Cortex of kidney (tissue), 1 donor: ENCODE measurements at places on chromosomes 7 and 10.

- DNase-seq: no peak
Measured at GRCh38 chr10:98533746-98534445, 87.2 kb upstream of the HPS1 start.

GRCh38 chr7:103124429-103124979 is 24.4 kb downstream of the NAPEPLD start:
- DNase-seq: no peak

- no peak for DNase-seq
Measured at GRCh38 chr10:132575320-132576201, 38.0 kb downstream of the INPP5A start.

DNA sequence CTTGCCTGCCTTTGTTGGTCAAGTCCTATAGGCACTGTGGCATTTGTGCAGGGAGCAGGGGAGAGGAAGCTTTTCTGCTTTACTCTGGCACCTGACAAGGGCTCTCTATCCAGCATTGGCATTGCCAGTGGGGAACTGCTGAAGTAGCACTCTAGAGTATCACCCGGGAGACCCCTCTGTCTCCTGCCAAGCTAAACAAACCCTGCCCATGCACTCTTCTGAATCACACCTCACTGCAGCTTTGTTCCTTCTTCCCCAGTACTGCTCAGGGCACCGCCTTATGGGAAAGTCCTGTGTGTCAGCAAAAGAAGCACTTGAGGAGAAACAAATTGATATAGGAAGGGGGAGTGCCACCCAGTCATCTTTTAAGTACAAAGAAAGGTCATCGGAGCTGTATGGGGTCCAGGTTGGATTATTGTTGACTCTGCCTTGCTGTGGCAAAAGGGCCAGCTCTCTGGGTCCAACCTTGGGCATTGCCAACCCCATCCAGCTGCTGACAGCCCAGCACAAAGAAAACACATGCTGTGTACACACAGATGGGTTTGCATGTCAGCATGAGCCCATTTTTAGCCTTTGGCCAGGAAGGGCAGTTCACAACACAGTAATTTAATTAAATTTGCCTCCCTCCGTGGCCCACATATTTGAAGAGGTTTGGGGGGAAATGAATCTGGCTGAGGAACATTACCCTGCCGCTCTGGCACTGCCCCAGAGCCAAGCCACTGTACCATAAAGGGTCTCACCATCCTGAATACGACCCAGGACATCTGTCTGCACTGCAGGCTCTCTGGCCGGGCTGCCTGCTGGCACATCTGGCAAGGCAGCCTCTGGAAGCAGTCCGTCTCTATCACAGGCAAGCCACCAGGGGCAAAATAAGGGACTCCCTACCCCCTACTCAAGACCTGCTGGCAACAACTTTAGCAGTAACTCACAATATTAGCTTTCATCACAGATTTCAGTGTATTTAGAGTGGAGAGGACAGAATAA is 13.1 kb downstream of the LRRC4 start:
- DNase-seq: no peak

GRCh38 chr10:61992671-61993668 is 91.5 kb downstream of the ARID5B start:
- no peak for DNase-seq

- no peak for DNase-seq
Measured at GRCh38 chr7:2986561-2986960, 57.1 kb downstream of the CARD11 start.

GRCh38 chr10:7428673-7429350 is 18.0 kb upstream of the SFMBT2 start:
- no peak for DNase-seq

- DNase-seq: no peak
Measured at GRCh38 chr7:132511921-132512320, 64.3 kb downstream of the PLXNA4 start.

DNA sequence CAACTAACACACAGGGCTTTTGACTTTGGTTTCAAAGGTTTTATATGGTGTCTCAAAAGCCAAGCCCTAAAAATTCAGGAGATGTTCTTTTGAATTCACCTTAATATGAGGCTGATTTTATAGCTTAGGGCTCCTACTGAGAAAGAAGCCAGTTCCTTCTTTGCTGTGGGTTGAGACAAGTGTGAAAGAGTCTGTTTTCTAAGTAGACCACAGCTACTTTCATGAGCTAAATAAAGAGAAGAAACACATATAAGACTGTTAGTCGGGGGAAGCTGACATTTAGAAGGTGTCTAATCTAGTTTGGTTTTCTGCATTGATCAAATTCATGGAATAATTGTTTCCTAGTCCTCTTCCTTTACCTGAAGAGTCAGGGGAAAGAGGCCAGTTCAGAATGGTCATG is 332.1 kb upstream of the CELF2 start:
- no peak for DNase-seq

DNA sequence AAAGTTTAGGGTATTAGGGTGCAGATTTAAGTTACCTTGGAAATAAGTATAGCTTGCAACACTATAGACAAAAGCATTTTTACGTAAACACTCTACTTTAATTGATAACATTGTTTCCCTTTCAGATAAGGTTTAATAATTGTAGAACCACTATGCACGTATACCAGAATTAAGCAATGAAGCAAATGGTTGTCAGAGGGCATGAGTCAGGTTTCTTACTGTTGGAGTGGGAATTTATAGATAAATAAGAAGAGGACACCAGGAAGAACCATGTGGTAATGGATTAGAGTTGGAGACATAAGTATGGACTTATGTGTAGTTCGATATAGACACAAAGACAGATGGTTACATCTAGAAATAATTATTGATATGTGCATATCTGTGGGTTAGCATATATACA is 355.6 kb downstream of the ETV1 start:
- DNase-seq: no peak

- no peak for DNase-seq
Measured at GRCh38 chr10:62333135-62333889, 40.9 kb upstream of the ZNF365 start.

- DNase-seq: no peak
Measured at GRCh38 chr10:49499305-49499851, 39.5 kb downstream of the ERCC6 start.

DNA sequence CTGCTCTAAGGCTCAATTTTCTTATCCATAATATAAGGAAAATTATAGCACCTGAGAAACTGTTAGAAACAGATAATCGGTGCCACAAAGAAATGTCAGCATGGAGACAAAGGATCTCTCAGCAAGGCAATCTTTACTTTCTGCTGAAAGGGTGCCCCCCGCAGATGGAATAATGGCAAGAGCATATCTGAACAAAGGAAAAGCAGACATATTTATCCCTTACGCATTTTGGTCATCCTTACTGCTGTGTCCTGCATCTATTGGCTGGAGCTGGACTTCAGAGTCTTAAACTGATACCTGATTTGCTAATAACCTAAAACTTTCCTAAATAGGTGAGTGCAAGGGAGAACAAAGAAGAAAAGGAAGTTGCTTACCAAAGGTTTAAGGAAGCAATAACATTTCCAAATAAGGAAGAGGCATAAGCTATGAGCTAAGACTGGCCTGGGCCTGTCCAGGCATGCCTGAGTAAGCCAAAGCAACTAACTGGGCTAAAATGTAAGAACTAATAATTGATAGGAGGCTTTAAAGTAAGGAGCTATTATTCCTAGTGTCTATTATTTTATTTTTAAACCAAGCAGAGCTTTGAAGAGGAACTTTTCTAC is 39.6 kb upstream of the ELMO1 start:
- DNase-seq: no peak

DNA sequence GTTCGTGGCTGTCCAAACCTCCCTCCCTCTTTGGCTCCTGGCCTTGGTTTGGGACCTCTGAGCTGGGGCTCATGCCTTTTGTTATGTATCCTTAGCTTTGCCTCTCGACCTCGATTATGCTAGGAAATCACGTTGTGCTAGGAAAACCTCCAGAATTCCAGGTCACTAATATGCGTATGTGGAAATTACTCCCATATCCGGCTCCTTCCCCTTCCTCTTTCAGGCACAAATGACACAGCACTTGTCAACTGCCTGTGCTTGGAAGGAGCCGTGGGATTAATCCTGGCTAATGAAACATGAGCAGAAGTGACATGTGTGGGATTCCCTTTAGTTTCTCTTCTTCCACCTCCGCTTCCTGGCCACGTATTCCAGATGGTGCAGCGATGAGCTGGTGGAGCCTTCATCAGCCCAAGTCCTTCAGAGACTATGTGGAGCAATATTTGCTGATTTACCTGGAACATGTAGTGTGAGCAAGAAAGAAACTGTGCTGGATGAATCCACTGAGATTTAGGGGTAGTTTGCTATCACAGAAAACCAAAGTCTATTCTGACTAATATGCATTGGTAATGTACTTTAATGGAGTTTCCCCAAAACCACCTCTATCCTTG is 149.2 kb downstream of the REEP3 start:
- no peak for DNase-seq

DNA sequence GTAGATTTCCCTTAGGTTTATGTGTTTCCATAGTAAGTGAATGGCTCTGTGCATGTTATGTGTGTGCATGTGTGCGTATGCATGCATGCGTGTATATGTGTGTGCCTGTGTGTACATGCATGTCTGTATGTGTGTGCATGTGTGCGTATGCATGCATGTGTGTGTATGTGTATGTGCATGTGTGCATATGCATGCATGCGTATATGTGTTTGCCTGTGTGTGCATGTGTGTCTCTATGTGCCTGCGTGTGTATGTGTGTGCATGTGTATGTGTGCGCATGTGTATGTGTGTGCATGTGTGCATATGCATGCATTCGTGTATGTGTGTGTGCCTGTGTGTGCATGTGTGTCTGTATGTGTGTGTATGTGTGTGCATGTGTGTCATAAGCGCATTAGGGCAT is 98.8 kb upstream of the AGBL3 start:
- no peak for DNase-seq

DNA sequence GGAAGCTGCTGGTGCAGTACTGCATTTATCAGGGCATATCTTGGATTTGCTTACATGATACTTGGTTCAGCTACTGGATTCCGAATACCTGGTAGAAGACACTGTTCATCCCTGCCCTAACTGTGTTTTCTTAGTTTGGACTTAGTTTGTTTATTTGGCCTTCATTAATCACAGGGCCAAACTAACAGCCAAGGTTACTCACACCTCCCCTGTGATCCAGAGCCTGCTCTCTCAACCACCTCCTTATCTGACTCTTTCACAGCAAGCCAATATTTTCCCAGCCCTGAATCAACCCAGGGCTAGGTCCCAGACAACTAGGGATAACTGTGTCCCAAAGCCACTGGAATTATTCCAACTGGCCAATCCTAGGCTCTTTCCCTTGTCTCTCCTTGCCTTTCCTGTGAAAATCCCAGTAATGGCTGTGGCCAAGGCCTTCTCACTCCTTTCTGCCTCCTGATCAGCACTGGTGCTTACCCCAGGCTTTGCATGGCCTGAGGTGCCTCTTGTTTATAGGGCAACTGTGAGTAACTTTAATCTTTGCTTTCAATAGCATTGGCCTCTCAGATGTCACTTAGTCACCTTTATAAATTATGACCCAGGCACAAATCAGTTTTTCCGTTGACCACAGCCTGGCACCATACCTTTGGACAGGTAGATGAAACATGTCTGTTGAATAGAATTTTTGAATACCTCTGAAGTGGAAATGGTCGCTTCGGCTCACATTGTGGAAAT is 9.3 kb upstream of the JCAD start:
- DNase-seq: no peak

DNA sequence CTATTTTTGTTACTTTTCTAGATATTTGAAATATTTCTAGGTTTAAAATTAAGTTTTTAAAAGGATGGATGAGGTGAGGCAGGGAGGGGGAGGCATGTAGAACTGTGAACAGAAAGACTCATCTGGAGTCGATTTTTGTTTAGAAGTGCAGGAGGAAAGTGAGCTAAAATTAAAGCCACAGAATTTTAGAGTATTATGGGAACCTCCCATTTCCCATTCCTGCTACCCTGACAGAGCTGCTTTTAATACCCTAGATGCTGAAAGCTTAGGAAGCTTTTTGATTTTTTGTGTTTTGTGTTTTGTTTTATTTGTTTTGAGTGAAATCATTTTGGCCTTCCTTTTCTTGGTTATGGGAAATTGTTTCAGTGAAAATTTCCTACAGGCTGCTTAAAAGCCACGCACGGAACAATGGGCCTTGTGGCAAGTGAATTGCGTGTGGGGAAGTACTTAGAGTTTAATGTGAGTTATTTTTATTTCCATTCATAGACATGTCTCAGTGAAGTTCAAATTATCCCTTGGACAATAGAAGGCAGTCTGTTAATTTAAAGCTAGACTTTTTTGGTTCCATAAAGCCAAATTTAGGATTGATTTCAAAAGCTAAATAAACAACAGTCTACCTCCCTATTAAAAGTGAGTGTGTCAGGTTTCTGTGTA is 102.0 kb upstream of the HDAC9 start:
- no peak for DNase-seq

DNA sequence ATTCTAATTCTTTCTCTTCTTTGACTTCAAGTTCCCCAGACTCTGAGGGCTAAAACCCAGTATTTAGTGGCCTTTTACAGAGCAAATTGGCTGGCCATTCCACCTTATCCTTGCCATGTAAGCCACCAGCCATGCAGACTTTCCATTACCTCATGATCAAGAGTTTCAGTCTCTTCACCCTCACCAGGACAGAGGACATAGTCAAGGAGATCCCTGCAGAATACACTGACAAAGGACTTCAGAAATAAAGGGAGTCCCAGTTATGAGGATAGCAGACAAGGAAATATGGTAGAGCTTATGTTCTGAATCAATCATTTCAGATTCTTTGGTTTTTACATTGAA is 1080.4 kb upstream of the C7orf33 start:
- no peak for DNase-seq

DNA sequence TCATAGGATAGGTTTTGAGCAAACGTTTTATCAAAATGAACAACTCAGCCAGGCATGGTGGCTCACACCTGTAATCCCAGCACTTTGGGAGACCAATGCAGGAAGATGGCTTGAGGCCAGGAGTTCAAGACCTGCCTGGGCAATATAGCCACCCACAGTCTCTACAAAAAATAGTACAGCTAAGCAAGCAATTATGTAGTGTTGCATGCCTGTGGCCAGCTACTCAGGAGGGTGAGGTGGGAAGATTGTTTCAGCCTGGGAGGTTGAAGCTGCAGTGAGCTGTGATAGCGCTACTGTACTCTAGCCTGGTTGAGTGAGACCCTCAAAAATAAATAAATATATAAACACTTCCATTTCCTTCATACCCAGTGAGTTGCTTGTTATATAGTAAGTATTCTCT is 67.1 kb downstream of the LSMEM1 start:
- no peak for DNase-seq

GRCh38 chr7:55641811-55642210 is 69.5 kb upstream of the VOPP1 start:
- no peak for DNase-seq

- no peak for DNase-seq
Measured at GRCh38 chr7:113722006-113722405, 196.8 kb downstream of the PPP1R3A start.

GRCh38 chr10:70552586-70552985 is 50.0 kb downstream of the PRF1 start:
- DNase-seq: no peak

GRCh38 chr7:151113344-151114150 is 27.3 kb downstream of the AGAP3 start:
- no peak for DNase-seq

GRCh38 chr7:818031-818699 is 14.1 kb upstream of the SUN1 start:
- DNase-seq: no peak
